ENCODE measurements at places on chromosomes 12 and 14. TPM values are rescaled to one million over a fixed set of nuclear protein-coding genes. Genes with fewer than 3 reads are reported as not detected.

GRCh38 chr12:10457760-10458159 is 4.6 kb upstream of the KLRC1 start:
- DNase-seq = no peak

DNA sequence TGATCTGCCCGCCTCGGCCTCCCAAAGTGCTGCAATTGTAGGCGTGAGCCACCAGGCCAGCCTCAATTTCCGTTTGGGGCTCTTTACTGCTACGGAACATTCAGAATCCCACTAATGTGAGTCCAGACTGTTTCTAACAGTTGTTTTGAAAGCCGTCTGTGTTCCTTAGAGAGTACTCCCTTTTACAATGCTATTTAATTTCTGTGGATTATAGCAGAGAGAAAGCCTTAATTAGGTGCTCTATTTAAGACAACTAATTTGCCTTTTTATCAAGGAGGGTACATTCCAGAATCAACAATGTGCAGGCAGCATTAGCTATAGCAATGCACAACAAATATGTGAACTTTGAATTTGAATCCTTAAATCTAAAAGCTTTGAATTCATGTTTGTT is 2.8 kb upstream of the SAV1 start:
- no peak for DNase-seq

GRCh38 chr12:114163771-114164170 is 197.6 kb upstream of the RBM19 start:
- peak; percentile 95 for DNase-seq

DNA sequence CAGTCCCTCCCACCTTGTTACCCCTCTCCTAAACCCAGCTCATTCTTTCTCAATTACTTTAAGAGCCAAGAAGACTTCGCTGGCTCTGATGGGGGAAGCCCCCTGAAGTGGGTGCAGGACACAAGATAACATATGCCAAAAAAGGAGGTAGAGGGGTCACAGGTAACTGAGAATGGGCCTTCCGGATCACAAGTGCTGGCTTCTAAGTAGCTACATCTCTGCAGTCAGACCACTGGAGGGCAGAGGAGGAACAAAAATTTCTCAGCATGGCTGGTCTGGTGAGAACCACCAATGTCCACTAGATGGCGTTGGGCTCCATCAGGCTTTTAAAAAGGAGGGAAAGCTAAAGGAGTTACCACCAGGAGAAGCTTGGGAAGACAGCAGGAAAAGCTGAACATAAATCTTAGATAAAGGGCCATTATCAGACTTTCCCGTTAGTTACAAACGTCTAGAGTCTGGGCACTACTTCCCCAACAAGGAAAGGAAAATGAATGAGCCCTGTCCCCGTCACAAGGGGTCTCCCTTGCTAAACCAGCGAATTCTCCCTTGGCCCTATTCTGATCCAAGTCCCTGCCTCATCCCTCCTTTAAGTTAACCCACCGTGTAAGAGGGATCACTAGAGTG is 11.6 kb upstream of the CDH24 start:
- peak; percentile 92 for DNase-seq

- DNase-seq = no peak
Observed at GRCh38 chr12:98869886-98870503, 224.9 kb downstream of the APAF1 start.

DNA sequence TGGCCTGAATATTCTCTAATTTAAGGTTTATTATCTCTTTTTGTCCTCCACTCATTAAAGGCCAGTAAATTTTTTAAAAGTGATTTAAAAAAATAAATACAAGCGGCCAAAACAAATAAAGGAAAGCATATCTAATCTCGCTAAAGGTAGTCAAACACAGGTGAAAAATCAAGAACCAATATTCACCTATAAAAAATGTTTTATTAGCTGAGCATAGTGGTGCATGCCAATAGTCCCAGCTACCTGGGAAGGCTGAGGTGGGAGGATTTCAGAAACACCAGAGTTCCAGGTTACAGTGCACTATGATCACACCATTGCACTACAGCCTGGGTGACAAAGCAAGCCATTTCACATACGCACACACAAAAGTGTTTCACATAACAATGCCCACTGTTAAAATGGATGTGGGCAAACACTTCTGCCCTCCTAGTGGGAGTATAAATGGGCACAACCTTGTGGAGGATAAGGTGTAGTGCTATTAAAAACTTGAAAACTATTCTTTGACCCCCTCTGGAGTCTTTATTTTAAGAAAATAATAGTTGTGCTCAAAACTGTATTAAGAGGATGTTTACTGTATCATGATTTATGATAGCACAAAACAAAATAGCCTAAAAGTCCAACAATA is 32.7 kb upstream of the NAP1L1 start:
- no peak for DNase-seq

PLEK2 gene
- total RNA-seq = 12.8 TPM

MYF5 gene
- not detected for total RNA-seq

DEPDC4 gene
- 2.4 TPM for total RNA-seq

Data from Daoy (cell line).